Natural killer cell (primary cell): ENCODE measurements at places on chromosomes 6 and 20. TPM values are rescaled to one million over a fixed set of nuclear protein-coding genes. Genes with fewer than 3 reads are reported as not detected.

The STMN3 gene
- 6.7 TPM for total RNA-seq

The MDC1 gene
- 61.2 TPM for total RNA-seq

The VWA7 gene
- total RNA-seq: 2.4 TPM

DNA sequence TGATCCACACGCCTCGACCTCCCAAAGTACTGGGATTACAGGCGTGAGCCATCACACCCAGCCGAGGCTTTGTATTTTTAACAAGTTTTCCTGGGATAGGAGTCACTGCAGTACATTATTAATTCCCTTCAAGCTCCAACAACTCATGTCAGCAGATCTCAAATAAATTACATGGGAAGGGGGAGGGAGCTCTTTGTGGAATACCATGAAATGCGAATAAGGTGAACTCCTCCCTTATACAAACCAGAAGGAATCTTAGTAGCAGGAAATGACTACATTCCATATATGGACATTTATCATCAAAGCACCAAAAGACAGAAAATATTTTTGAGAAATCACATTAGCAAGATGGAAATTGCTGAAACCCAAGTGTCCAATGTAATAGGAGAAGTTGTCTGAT, 2.9 kb downstream of the GSS start:
- no peak overlapping the region for H3K4me3 ChIP-seq
- H3K27me3 ChIP-seq: no peaks in the 10 kb centered on the region
- no peak for DNase-seq
- peaks cover 12% of the 10 kb centered on the region for H3K4me1 ChIP-seq

- no peak for DNase-seq
- H3K4me3 ChIP-seq: no peak overlapping the region
- no peaks in the 10 kb centered on the region for H3K36me3 ChIP-seq
- H3K27me3 ChIP-seq: no peaks in the 10 kb centered on the region
- peaks cover 3% of the 10 kb centered on the region for H3K4me1 ChIP-seq
- H3K27ac ChIP-seq: no peak overlapping the region
Observed at GRCh38 chr6:96466147-96466863, 55.3 kb upstream of the UFL1 start.

GRCh38 chr20:19232997-19233794, 20.8 kb downstream of the SLC24A3 start:
- H3K4me3 ChIP-seq: no peak overlapping the region
- no peak overlapping the region for H3K27ac ChIP-seq

The MUCL3 gene
- total RNA-seq: not detected

- H3K4me1 ChIP-seq: peaks cover 13% of the 10 kb centered on the region
- no peaks in the 10 kb centered on the region for H3K27me3 ChIP-seq
- H3K27ac ChIP-seq: no peak overlapping the region
- no peak overlapping the region for H3K4me3 ChIP-seq
- peak; percentile 67 for DNase-seq
- H3K36me3 ChIP-seq: no peaks in the 10 kb centered on the region
Observed at GRCh38 chr20:24389686-24390085, 79.7 kb upstream of the SYNDIG1 start.

DNA sequence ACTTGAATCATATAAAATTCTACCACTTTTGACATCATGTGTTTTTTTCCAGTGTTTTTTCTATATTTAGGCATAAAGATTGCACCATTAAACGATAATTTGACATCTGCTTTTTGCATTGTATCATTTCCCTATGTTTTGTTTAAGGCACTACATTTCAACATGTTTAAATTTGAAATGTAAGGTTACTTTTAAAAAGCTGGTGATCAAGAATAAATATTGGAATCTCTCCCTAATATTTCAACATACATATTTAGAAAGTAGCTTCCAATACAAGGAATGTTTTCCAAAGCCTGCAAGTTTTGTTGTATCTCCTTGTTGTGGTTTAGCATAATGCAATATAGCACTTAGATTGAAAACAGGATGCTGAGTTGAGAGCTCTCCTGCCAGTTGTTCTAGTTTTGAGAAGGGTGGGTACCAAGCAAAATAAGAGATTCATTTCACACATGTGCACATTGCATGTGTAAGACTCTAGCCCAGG, 76.5 kb downstream of the SYNJ2 start:
- H3K4me3 ChIP-seq: no peak overlapping the region
- no peak for DNase-seq
- H3K36me3 ChIP-seq: no peaks in the 10 kb centered on the region
- peaks cover 15% of the 10 kb centered on the region for H3K4me1 ChIP-seq
- no peaks in the 10 kb centered on the region for H3K27me3 ChIP-seq

DNA sequence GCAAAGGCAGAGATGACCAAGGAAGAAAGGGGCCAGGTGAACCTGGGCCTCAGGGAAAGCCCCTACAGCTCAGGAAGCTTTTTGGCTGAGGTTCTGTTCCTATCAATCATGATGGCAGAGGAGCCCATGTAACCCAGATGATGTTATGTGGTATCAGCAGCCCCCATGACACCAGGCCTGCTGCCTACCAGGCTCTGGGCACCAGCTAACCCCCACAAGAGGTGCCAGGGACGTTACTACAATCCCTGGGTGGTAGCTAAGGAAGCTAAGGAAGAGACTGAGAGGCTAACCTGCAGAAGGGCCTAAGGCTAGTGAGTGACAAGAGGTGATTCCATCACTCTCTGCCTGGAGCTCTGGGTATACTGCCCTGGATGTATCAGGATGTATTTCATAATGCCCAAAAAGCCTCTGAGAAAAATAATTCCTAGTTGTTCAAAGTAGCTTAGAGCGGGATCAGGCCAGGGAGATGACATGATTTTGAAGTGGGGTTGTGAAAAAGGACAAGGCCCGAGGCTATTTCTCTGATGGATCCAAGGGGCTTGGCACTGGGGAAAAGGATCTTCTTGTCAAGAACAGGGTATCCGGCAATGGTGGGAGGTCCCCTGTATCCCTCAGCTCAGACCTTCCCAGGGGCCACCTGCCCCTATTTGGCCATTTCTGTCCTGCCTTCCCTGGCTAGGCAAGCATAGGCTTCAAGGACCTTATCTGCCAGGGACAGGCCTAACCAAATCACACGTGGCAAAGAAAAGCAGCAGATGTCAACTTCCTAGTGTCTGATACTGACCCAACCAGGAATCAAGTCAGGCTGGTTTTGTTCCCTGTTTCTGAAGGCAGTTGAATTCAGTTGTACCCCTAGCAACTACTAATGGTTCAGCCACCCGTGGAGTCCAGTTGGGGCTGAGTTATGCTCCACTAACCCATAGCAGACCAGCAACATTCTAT, 41.3 kb downstream of the PANK2 start:
- no peak overlapping the region for H3K27ac ChIP-seq
- H3K4me1 ChIP-seq: peaks cover 40% of the 10 kb centered on the region
- no peak overlapping the region for H3K4me3 ChIP-seq
- DNase-seq: no peak
- H3K27me3 ChIP-seq: no peaks in the 10 kb centered on the region
- no peaks in the 10 kb centered on the region for H3K36me3 ChIP-seq

DNA sequence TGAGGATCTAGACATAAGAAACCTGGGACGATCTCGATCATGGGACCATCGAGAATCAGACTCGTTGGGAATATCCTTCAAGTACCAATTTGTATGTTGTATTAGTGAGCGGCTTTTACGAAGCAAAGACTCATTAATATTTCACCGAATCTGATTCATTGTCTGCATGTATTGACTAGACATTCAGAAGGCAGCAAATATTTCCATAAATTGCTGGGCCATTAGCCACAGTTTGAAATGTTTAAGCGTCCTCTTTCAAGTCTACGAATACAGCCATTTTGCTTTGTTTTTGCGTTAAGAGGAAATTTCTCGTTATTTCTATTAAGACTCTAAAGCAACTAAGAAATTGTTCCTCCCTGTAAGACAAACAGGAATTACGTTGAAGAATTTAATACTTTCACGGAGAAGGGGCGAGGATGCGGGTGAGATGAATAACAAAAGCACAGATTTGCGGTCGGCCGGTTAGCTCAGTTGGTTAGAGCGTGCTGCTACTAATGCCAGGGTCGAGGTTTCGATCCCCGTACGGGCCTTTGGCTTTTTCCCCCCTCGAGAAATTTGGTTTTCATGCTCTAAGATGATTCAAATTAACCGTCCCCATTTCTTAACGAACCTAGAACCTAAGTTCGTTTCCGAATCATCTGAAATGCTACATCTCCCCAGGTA, 18.5 kb downstream of the POM121L2 start:
- no peak overlapping the region for H3K4me3 ChIP-seq
- H3K4me1 ChIP-seq: no peaks in the 10 kb centered on the region
- H3K27ac ChIP-seq: no peak overlapping the region
- H3K27me3 ChIP-seq: peaks cover 95% of the 10 kb centered on the region
- no peaks in the 10 kb centered on the region for H3K36me3 ChIP-seq

The PDYN gene
- total RNA-seq: not detected

DNA sequence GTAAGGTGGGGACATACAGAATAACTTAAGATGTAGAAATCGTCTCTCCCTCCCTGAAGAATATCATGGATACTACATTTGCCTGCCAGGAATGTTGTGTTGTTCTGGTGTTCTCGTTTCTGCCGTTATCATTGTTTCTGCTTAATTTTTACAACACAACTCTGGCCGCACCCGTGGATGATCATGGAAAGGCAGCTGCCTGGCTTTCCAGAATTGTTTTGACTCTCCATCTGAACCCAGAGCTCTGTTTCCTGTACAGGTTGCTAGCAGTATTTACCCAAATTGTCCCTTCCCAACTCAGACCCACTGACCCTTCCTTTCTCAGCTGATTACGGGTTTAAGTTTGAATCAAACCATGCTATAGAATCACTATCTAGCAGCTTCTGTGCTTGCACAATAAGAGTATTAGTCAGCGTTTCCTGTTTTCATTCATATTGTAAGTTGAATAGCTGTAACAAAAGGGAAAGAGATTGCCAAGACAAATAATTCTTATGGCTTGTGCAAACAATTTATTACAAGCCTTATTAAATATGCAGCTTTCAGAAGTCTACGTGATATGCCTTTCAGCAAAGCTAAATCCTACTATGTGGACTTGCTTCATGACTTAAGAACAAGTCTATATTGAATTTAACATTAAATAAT, 139.0 kb downstream of the MTHFD1L start:
- no peaks in the 10 kb centered on the region for H3K4me1 ChIP-seq
- no peaks in the 10 kb centered on the region for H3K27me3 ChIP-seq
- H3K4me3 ChIP-seq: no peak overlapping the region
- no peak overlapping the region for H3K27ac ChIP-seq
- DNase-seq: no peak

GRCh38 chr6:130776287-130776925, 50.8 kb upstream of the SMLR1 start:
- no peaks in the 10 kb centered on the region for H3K27me3 ChIP-seq
- no peaks in the 10 kb centered on the region for H3K36me3 ChIP-seq
- peak overlapping the region; percentile 37 for H3K27ac ChIP-seq
- H3K4me1 ChIP-seq: peaks cover 18% of the 10 kb centered on the region

The KLHDC3 gene
- 53.7 TPM for total RNA-seq

DNA sequence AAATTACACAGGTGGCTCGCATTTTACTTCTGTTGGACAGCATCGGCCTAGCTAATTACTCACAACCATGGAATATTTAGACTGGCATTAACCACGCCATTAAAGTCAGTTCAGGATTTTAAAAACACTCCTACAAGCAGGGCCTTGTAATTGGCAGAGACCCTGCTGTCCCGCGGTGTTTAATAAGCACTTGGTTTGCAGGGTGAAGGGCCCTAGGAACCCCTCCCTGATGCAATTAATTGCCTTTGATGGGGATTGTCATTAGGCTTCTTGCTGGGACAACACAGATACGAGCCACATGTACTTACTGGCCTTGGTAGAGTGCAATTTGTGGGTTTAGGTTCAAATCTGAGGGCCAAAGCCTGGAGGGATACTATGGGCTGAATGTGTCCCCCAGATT, 7.8 kb upstream of the VSTM2L start:
- no peaks in the 10 kb centered on the region for H3K36me3 ChIP-seq
- no peak overlapping the region for H3K4me3 ChIP-seq
- no peaks in the 10 kb centered on the region for H3K4me1 ChIP-seq
- H3K27me3 ChIP-seq: no peaks in the 10 kb centered on the region

GRCh38 chr20:1813101-1813529, 82.1 kb upstream of the SIRPA start:
- H3K4me1 ChIP-seq: peaks cover 24% of the 10 kb centered on the region
- no peak for DNase-seq
- no peak overlapping the region for H3K27ac ChIP-seq
- no peak overlapping the region for H3K4me3 ChIP-seq
- H3K27me3 ChIP-seq: no peaks in the 10 kb centered on the region
- H3K36me3 ChIP-seq: no peaks in the 10 kb centered on the region

DNA sequence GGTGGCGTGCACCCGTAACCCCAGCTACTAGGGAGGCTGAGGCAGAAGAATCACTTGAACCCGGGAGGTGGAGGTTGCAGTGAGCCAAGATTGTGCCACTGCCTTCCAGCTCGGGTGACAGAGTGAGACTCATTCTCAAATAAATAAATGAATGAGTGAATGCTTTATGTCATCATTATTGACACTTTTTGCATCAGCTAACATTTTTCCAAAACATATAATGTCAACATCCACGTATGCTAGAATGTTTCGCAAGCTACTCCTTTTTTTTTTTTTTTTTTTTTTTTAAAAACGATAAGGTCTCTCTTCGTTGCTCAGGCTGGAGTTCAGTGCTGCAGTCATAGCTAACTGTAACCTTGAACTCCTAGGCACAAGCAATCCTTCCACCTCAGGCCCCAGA, 72.2 kb downstream of the SENP6 start:
- H3K27ac ChIP-seq: no peak overlapping the region
- H3K27me3 ChIP-seq: no peaks in the 10 kb centered on the region
- peaks cover 54% of the 10 kb centered on the region for H3K36me3 ChIP-seq
- no peak for DNase-seq

DNA sequence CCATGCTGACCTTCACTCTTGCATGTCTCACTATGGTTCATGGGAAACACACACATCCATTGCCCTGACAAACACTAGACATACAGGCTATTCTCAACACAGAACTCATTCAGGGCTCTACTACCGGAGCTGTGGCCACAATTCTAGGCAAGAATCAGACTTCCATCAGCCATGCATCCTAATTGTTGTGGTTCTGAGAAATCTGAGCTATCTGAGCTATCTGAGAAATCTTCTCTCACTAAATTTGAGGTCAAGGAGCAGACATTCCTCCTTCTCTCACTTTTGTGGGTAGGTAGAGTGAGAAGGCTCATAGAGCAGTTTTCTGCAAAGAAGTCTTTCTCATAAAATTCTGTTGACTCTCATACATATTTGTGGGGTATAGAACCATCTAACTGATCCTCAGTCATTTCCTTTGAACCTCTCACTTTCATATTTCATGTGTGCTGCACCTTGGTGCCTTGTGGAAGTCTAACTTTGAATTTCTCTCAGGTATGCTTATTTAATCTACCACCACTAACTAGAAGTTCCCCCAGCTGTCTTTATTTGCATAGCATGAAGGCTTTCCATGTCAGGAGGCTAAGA, 43.6 kb downstream of the ADGRF1 start:
- no peak overlapping the region for H3K27ac ChIP-seq
- no peaks in the 10 kb centered on the region for H3K27me3 ChIP-seq
- H3K36me3 ChIP-seq: no peaks in the 10 kb centered on the region
- no peak overlapping the region for H3K4me3 ChIP-seq
- no peaks in the 10 kb centered on the region for H3K4me1 ChIP-seq

The WFDC12 gene
- not detected for total RNA-seq

DNA sequence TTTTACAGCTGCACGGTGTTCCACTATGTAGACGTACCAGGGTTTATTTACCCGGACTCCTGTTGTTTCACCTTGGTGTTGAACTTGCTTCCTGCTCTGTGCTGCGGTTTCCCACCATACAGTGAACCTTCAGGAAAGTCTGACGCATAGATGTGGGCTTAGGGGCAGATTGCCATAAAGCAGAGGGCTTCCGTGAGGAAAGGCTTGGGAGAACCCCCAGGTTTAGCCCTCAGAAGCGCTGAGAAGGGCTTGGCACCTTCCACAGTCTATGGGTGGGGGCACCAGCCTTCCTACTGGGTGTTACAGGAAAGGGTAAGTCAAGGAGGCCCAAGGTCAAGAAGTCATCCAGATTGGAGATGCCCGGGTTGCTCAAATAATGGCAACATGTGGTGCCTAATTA, 19.2 kb upstream of the MRPS18A start:
- H3K36me3 ChIP-seq: no peaks in the 10 kb centered on the region
- no peak for DNase-seq
- H3K4me1 ChIP-seq: peaks cover 9% of the 10 kb centered on the region
- H3K27me3 ChIP-seq: no peaks in the 10 kb centered on the region
- H3K27ac ChIP-seq: no peak overlapping the region
